Activated T-helper 9 cell treated with anti-CD3 and anti-CD28 coated beads, Interleukin-2, amount 50 U/mL, for 16 hours (primary cell): ENCODE measurements at places on chromosomes 6 and 20.
A peak's percentile ranks its signal among the peaks of the same experiment; 100 is the strongest.

DNA sequence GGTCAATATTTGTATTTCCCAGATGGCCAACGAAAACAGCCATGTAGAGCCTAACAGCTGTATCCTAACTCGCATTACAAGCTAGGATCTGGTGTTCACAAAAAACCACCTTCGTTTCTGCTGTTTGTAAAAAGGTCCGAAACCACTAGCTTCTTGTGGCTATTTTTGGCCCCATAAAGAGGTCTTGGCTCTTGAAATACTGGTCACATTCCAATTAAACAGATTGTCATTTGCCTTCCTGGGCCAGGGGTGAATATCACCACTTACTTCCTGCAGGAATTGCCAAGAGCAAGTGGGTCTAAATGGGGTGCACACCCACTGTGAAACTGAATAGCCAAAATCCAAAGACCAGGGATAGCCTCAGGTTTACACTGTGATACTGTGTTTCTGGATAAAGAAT is 48.2 kb downstream of the TSHZ2 start:
- no peak for DNase-seq

DNA sequence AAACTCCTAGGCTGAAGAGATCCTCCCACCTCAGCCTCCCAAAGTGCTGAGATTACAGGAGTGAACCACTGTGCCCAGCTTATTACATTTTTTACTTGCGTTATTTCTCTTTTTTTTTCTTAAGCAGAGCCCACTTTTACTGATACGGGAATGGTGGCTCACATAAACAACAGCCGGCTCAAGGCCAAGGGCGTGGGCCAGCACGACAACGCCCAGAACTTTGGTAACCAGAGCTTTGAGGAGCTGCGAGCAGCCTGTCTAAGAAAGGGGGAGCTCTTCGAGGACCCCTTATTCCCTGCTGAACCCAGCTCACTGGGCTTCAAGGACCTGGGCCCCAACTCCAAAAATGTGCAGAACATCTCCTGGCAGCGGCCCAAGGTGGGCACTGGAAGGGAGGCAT is 10.5 kb downstream of the CAPN11 start:
- no peak for DNase-seq

GRCh38 chr20:39106791-39107190 is 144.6 kb downstream of the DHX35 start:
- DNase-seq: no peak

DNA sequence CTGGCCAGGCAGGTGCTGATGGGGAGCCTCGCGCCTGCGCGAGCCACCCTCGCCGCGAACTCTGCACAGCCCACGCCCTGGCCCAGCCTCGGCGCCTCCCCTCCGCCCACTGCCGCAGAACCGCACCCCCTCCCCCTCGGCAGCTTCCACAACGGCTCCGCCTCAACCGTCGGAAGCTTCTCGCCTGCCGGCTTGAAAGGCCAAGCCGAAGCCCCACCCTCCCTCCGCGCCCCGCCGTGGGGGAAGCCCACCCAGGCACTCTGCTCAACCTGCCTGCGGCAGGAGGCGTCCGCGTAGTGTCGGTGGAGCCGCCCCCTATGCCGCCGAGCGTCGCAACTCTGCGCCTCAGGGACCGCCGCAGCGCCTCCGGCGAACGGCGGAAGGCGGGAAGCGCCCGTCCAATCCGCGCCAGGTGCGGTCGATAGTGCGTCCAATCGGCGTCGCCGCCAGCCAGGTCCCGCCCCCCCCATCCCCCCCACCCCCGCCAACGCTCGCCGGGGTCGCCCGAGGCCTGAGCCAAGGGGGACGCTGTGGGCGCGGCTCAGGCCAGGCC is at the start of gene SYCP2:
SYCP2 (minus strand) TSS at position 342 of the 553 bp plus-strand sequence. CDS start 11,224 bp downstream, outside the sequence.
- DNase-seq: peak; percentile 55

DNA sequence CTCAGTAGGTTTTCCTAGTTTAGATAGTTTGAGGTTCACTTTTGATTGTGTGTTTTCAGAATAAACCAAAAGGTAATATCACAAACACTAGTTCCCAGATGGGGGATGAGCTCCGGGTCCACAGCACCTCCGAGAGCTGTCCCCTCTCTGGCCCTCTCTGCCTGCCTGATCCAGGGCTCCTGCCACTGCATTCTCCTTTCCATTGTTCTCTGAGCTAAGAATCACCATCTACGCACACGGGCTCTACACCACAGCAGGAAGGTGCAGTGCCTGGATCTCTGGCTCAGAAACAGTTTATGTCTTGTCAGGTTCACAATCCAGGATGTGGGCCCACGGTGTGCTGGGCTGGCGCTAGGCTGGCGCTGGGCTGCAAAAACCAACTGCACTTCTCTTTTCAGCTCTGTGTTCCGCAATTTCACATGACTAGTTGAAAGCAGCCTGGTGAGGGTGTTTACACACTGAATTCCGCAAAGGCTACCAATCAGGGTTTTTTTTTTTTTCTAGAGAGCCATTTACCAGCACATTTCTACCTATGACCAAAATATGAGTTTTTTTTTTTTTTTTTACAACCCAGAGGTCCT is 167.5 kb downstream of the SOD2 start:
- DNase-seq: no peak

- no peak for DNase-seq
Observed at GRCh38 chr20:23541776-23542175, 26.5 kb downstream of the CST9L start.

- DNase-seq: no peak
Observed at GRCh38 chr6:3872370-3872854, 23.2 kb downstream of the FAM50B start.

DNA sequence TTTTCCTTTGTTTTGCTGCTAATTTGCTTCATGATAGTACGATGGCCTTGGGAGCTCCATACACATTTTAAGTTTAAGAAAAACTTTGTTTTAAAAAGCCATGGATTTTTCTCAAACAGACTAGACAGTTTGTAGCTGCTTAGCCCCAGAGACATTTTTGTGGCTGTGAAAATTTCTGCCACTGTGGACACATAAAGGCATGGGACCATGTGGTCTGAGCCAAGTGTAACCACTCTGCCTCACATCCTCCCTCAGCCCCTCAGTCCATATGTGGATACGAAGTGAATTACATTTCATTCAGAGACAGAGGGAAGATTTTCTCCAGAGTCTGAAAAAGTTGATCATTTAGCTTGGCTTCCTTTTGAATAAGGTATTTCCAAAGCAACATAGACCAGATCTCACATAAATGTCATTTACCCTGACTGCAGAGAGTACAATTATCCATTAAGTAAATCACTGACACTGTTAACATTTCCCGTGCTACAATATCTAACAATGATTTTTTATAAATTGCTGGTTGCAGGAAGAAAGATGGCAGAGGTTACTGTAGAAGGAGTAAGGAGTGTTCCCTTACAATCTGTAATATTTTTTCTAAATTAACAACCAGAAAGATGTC is 87.4 kb downstream of the GJA1 start:
- DNase-seq: no peak

- no peak for DNase-seq
Observed at GRCh38 chr20:51511861-51512619, 30.5 kb downstream of the NFATC2 start.

DNA sequence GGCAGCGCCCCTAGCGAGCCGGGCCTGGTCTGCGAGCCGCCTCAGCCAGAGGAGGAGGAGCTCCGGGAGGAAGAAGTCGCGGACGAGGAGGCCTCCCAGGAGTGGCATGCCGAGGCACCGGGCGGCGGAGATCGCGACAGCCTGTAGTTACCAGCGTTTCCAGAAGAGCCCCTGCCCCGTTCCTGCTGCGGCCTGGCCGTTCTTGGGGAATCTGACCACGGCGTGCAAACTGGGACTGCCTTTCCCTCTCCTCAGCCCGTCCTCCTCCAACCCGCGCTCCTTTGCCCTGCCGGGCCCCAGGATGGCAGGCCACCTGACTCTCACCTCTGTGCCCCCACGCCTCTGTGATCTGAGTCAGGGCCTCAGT is 802 bp downstream of the HDGFL1 start:
- no peak for DNase-seq

DNA sequence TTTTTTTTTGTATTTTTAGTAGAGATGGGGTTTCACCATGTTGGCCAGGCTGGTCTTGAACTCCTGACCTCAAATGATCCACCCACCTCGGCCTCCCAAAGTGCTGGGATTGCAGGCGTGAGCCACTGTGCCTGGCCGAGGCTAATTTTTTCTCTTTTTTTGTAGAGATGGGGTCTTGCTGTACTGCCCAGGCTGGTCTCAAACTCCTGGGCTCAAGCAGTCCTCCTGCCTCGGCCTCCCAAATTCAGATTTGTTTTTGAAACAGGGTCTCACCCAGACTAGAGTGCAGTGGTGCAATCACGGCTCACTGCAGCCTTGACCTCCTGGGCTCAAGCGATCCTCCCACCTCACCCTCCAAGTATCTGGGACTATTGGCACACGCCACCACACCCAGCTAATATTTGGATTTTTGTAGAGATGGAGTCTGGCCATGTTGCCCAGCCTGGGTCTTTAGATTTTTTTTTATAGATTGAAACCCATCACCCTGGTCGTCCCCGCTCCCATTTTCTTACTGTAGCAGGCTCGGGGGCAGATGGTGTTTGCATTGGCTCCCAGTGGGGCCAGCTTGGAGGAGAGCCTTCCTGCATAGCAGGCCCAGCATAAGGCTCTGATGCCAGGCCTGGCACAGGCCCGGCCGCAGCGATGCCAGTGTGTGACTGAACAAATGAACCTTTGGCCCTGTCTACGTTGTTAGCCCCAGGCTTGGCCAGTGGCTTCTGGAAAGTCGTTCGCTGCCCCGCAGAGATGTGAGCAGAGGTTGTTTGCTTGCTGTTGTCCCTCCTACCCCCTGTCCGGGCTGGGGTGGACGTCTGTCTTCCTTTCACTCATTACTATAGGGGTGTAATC is 4.3 kb upstream of the MTG2 start:
- DNase-seq: no peak

DNA sequence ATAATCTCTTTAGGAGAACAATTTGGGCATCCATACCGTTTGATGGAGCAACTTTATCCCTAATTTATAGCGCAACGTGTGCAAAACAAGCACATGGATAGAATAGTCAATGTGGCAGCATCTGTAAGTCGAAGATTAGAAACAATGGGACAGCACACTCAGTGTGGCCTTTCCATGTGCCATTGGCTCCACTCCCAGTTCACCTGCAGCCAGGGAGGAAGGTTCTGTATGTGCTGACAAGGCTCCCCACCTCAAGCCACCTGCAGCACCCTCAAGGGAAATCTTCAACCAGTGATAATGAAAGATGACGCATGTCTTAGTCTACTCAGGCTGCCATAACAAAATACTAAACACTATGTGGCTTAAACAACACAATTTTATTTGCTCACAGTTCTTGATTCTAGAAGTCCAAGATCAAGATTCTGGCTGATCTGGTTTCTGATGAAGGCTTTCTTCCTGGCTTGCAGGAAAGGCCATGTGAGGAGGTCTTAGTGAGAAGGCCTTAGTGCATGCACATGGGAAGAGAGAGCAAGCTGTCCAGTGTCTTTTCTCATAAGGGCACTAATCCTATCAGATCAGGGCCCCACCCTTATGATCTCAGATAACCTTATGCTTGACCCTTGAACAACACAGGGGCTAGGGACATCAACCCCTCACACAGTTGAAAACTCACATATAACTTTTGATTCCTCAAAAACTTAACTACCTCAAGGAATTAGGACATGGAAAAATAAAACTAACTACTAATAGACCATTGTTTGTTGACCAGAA is 34.9 kb upstream of the SHLD1 start:
- DNase-seq: no peak

DNA sequence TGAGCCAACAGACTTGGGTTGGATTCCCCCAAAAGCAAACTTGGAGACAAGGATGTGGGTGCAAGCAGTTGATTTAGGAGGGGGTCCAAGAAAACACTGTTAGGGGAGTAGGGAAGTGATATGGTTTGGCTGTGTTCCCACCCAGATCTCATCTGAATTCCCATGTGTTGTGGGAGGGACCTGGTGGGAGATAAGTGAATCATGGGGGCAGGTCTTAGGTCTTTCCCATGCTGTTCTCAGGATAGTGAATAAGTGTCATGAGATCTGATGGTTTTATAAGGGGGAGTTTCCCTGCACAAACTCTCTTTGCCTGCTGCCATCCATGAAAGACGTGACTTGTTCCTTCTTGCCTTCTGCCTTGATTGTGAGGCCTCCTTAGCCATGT is 542.6 kb downstream of the DHX35 start:
- DNase-seq: no peak

DNA sequence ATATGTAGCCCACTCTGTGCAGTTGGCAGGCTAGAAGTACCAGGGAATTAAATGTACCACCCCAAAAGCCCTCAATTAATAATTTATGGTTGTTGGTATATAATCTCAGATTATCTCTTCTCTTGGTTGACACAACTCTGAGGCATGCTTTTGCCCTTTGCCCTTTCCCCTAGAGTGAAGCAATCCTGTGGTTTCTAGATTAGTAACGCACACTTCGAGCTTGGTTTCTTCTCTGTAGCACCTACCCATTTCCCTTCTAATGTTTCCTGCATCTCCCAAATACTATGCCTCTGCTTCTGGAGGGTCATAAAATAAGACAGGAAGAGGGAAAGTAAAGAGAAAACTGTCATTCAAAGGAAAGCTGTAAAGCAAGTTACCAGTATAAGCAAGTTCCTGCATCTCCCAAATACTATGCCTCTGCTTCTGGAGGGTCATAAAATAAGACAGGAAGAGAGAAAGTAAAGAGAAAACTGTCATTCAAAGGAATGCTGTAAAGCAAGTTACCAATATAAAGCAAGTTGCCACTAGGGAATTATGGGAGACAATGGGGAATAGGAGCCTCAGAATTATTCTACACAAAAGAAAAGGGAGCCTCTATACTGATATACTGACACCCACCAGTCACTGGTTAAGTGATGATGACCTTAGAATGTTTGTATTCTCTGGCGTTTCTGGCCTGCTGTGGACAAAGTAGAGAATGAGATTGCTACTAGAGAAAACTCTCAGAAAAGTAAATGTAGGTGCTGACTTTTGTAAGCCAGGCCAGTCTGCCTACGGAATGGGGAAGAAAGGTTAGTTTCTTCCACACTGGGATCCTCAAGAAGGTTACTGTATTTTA is 862.6 kb upstream of the MAN1A1 start:
- no peak for DNase-seq

GRCh38 chr6:170264086-170264485 is 26.8 kb downstream of the DLL1 start:
- no peak for DNase-seq

- no peak for DNase-seq
Observed at GRCh38 chr20:47656318-47656717, 129.0 kb downstream of the SULF2 start.

DNA sequence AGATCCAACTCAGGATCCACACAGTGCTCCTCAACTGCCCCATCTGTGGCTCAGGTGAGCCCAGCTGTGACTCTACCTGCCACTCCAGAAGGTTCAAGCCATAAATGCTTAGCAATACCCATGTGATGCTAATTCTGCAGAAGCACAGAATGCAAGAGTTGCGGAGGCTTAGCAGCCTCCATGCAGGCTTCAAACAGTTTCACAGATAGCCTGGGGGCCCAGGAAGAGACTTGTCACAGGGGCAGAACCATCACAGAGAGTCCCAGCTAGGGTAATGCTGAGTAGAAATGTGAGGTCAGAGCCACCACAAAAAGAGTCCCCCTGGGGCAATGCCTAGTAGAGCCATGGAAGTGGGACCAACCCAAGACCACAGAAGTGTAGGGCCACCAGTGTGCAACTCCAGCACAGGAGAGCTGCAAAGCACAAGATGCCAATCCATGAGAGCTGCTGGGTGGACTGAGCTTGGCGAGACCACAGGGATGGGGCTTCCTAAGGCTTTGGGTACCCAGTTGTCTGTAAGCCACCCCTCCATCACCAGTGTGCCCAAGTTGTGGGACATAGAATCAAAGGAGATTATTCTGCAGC is 283.9 kb downstream of the UBE3D start:
- DNase-seq: no peak
